ENCODE measurements at places on chromosomes 11 and 22. TPM values are rescaled to one million over a fixed set of nuclear protein-coding genes. Genes with fewer than 3 reads are reported as not detected.

PNPLA3 gene
- not detected for total RNA-seq

SWAP70 gene
- 54.0 TPM for total RNA-seq

MIOX gene
- total RNA-seq, result not detected

APOA4 gene
- not detected for total RNA-seq

LDLRAD3 gene
- 15.4 TPM for total RNA-seq

TRIM51 gene
- total RNA-seq, result not detected

CD3D gene
- total RNA-seq, result 0.69 TPM

OR6A2 gene
- not detected for total RNA-seq

OR5P2 gene
- not detected for total RNA-seq

Measured in GM12878 (cell line).